ENCODE measurements at places on chromosomes 11 and 22.

DNA sequence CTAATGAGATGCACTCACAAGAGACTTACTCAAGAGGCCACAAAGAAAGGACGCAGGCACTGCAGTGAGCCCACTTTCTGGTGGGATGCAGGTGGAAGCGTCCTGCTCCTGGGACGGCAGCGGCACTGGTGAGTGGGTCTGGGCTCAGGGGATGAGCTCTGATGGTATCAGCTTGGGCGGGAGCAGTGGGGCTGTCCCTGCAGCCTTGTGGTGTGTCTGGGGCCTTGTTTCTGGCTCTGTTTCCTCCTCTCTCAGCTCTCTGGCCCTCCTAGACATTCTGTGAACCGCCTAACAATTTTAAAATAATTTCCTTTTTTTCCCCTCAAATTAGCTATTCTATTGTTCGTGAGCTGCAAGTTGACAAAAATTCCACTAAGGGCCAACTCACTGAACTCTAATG lies 8.8 kb upstream of the ST14 start:
- DNase-seq, result no peak

DNA sequence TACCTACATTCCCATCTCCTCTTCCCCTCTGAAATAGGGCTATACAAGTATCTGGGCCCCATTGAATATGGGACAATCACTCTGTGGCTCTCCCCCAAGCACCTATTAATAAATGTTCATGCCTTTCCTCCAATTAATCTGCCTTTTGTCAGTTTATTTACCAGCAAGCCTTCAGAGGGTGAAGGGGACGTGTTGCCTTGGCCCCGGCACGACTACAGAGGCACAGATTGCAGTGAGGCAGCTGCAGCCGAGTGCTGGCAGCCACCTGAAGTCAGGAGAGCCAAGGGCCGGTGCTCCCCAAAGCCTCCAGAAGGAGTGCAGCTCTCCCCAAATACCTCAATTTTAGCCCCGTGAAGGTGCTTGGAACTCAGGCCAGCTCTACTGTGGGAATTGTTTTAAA lies 580.9 kb upstream of the B3GAT1 start:
- DNase-seq, result no peak

GRCh38 chr11:16603245-16603644 lies 135.2 kb upstream of the C11orf58 start:
- DNase-seq, result no peak

DNA sequence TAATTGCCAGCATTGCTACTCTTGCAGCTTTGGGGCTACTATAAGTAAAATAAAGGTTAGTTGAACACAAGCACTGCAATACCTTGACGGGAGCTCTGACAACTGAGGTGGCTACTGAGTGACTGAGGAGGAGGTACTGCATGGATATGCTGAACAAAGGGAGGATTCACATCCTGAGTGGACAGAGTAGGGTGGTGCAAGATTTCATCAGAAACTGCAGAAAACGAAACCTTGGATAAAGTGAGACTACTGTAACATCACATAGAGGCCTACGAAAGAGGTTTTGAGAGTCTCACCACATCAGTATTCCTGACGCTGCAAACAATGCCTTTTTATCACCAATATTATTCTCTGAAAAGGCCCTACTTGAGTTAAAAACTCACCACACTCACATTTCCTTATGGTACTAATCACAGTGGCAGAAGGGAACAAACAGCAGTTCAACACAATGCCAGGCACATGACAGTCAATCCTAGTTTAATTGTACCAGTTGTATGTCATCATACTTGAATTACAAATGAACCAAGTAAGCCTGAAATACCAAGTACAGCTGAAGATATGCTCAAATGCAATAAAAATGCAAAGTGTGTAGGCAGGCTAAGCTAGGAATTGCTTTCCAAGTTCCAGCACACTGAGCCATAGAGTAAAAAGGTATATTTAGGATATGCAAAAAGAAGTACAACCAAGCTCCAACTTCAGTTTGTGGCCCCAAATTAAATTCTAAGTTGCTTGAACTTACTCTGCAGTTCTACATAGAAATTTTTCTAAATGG lies 4.0 kb upstream of the GPR83 start:
- DNase-seq, result no peak

- DNase-seq, result no peak
These were observed 24.1 kb downstream of the RNF214 start for GRCh38 chr11:117256573-117256972.

- DNase-seq, result no peak
These were observed 20.3 kb downstream of the WNT11 start for GRCh38 chr11:76185931-76186401.

DNA sequence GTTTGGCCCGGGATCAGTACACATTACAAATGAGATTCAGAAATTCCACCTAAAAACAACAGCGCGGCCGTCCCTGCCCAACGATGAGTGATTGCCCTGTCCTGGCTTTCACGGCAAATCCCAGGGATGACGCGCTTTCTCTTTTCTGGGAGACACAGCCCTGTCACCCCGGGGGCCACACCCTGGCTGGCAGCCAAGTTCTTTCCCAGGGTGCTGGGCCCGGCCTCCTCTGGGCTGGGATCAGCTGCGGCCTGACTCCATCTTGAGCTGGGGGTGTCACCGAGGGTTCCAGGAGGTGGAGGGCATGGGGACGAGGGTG lies 82.7 kb downstream of the FBLN1 start:
- DNase-seq, result no peak

GRCh38 chr22:27412866-27413445 lies 388.6 kb downstream of the MN1 start:
- no peak for DNase-seq

DNA sequence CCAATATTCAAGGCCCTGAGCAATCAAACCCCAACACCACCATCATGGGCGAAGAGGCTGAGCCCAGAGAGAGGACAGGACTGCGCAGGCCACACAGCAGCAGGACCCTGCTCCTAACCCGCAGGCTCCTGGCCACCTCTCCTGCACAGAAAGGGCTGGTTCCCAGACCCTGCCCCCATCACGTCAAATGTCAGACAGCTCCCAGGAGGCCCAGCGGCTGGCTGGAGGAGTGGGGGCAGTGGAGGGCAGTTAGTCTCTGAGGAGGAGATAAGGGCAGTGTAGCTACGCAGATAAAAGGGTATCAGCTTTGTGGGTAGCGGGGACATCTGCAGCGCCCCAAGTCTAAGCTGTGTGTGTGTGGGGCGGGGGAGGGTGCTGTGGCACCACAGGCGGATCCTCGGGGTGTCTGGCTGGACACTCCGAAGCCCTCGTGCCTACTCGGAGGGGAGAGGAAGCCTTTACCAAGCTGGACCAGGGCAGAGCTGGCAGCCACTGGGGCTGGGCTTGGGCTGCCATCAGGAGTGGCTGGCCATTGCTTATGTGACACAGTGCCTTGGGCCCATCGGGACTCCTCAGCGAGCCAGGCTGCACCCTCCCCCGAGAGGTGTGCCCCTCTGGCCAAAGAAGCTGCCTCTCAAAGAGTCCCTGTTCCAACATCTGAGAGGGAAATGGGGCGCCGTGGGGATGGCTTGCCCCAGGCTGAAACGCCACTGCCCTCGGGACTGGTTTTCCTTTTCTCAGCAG lies 21.5 kb downstream of the FADS3 start:
- DNase-seq, result no peak

GRCh38 chr11:8937659-8938058 lies 4.9 kb upstream of the C11orf16 start:
- no peak for DNase-seq

DNA sequence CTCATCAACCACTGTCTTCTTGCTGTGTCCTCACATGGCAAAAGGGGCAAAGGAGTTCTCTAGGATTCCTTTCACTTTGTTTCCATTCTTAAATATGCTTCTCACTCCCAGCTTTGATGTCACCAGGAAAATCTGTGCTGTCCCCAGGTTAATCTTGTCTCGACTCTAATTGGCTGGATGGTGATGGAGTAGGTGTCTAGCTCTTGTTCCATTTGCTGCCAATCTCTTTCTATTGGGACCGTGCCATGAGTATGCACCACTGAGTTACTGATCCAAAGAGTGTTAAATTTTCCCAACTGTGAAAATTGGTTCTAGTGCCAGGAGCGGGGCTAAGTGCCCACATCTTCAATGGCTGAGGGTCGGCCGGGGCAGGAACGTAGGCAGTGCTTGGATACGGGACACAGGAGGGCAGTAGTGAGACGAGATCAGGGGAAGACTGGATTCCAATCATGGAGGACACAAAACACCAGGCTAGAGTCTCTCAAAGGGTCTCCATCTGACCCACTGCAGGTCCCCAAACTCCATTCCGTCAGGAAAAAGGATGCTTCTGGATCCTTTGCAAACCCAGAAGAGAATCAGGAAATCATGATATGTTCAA lies 47.7 kb upstream of the CSNK2A3 start:
- no peak for DNase-seq

DNA sequence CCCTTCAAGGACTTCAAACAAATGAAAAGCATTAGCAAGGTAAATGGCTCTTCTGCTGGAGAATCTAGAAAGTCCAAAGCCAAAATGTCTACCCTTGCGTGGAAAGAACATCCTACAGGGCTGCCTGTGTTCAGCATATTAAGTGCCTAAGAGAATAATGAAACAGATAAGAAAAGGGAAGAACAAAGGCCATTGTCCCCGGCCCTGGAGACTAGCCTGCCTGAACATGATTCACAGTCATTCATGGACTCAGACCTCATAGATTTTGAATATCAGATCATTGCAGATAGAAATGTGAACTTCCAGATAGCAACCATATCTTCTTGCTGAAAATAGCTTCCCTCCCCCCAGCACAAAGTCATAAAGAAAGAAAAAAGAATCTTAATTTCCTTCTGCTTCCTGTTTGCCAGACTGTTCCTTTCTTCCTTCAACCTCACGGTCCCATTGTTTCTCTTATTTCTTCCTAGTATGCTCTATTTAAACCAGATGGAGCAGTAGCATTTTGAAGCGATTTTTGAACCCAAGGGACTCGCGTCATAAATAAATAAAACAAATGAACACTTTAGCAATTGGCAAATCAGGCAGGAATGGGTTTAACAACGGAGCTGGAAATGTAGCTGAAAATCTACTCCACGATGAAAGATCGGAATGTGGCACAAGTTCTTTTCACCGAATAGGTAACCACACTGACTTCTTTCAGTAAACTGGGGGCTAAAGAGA lies 408.2 kb upstream of the CCDC90B start:
- no peak for DNase-seq

DNA sequence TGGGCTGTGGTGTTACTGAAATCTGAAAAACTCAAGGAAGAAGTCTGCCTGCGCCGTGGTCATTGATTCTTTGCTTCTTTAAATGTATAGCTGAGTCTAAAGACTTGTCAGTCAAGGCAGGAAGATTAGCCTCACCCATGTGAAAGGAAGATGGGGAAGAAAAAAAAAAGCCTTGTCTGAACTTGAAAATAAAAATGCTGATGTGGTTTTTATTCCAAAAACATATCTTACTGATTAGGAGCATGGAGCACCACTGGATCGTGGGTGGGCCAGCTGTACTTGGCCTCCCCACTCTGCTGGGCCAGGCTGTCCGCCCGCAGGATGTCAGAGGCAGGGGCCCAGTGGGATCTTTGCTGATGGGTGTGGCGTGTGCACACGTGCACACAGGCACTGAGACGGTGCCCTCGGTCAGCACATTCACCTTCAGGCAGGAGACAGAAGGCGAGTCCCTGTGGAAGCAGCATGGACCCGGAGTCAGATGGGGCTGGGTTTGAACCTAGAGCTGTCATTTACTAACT lies 111.9 kb downstream of the WNT7B start:
- DNase-seq, result no peak

DNA sequence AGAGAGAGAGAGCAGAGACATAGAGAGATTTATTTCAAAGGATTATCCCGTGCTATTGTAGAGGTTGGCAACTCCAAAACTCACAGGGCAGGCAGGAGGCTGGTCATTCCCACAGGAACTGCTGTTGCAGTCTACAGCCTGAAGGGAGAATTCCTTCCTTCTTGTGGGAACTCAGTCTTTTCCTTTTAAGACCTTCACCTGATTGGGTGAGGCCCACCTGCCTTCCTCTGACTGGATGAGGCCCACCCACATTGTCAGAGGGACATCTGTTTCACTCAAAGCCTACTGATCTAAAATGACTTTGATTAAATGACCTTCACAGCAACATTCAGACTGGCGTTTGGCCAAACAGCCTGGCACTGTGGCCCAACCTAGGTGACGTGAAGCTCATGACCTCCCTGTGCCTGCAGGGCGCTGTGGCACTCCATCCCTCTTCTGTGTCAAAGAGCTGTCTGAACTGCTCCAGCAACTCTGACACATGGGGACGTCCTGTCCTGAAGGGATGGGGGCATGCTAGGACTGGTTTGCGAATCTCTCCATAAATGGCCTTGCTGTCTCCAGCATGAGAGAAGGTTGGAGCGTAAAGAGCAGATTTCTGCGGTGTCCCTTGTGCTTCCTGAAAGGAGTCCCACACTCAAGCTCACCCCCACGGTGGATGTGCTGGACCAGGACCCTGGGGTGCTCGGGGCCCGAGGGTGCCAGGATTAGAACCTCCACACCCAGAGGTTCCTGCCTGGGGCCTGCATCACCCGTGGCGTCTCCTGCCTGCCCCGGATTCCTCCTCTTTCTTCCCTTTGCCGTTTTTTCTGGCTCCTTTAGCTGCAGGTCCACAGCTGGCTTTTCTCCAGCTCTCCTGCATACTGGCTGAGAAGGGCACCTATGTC lies 20.7 kb downstream of the KRTAP5-5 start:
- DNase-seq, result no peak

DNA sequence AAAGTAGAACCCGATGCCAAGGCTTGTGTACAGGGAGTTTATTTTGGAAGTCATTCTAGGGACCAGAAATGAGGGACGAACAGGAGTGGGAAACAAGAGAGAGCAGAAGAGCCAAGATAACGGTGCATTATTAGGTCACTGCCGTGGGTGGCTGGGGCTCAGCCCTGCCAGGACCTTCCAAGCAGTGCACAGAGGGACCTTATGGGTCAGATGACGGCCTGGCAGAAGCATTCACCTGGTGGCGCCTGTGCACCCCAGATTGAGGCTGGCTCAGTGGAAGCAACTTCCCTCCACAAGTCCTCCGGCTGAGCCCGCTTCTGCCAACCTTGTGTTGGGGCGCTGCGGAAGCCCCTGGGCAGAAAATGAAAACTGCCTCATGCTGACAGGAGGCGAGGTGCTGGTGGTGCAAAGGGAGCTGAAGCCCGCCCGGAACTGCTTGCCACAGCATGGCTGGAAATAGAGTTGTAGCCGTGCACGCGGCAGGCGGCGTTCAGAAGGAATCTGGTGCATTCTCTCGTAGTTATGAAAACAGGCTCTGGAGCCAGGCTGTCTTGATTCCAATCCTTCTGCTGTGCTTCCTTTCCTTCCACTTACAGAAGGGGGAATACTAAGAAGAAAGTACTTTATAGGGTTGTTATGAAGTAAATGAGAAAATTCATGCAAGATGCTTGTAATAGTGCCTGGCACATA lies 22.2 kb upstream of the TP53I11 start:
- DNase-seq, result no peak

DNA sequence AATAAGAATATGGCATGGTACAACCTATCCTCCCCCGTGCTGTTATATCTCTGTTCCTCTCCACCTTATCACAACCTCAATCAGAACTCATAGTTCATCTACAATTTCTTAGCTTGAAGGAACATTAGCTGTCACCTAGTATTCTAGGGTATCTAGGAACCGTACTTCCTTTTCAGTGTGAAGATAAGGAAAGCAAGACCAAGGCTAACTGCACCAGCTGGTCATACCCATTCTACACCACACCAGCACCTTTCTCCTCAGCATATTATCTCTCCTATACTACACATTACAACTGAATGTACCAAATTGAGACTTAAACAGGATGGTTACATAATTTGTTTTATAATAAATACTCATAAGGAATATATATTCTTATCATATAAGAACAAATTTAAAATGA lies 73.1 kb downstream of the ARHGAP32 start:
- no peak for DNase-seq

Data from amygdala (tissue), 56 donors.